ENCODE measurements at places on chromosomes 1 and 21.
A peak's percentile ranks its signal among the peaks of the same experiment; 100 is the strongest.

GRCh38 chr1:237877631-237878030 is 13.1 kb downstream of the ZP4 start:
- peak; percentile 64 for DNase-seq

- DNase-seq = no peak
These were observed 25.6 kb downstream of the TMEM53 start for GRCh38 chr1:44648529-44649250.

DNA sequence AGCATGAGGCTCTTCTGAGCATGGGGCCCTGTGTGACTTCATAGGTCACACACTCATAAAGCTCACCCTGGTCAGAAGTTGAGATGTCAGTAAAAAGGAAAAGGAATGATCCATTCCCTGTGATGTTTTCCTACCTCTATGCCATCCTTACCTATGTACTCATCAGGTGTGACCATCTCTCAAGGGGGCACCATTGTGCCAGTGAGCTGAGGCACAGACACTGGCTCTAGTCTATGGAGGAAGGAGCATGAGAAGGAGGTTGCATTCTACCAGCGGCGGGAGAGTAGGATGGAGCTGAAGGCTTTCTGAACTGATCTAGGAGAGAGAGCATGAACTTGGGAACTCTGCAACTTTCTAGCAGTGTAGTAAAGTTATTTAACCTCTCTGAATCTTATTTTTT is 65.8 kb upstream of the RGL1 start:
- DNase-seq = no peak

DNA sequence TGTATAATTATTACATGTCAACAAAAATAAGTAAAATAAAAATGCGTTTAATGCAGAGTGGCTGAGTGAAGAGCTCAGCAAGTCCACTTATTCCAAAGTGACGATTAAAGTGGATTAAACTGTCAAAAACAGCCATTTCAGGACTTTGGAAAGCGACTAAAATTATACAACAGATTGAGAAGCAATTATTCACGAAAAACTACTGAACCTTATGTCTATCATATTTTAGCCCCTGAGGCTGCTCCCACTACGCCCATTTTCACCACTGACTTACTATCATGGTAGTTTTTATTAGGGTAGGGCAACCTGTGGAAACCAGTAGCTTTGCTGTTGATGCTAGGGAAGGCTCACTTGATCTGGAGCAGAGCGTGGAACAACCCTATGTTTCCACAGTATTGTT is 114.3 kb upstream of the GPR52 start:
- no peak for DNase-seq

DNA sequence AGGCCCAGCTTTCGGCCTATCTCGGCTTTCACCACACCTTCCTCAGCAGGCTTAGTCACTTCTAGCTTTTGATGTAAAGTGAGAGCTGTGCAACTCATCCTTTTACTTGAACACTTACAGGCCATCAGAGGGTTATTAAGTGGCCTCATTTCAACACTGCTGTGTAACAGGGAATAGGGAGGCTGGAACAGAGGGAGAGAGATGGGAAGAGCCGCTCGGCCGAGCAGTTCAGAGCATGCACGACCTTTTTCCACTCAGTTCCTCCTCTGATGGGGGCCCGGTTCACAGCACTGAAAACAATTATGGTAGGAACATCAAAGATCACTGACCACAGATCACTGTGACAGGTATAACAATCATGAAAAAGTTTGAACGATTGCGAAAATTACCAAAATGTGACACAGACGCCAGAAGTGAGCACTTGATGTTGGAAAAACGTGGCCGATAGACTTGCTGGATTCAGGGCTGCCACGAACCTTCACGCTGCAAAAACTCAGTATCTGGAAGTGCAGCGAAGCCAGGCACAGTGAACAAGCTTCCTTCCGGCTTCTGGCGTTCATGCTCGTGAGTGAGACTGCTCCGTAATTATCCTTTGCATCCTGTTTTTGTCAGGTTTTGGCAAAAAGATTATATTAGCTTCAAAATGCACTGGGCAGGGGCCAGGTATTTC is 28.6 kb downstream of the AGPAT3 start:
- no peak for DNase-seq

DNA sequence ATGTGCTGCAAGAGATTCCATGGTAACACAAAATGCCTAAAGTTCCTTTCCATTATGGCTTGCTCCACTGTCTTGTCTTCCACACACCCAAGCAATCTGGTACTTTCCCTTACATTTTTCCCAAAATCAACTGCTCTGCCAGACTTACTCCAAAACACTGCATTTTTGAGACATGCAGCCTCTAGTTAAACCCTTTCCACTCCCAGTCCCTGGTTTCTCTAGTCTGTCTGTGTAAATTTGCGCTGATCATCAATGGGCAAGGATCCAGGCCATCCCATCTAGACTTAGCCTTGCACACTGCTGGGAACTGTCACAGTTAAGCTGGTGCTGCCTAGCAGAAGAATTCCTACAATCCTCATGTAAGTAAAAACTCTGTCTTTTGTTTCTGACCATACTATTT is 47.8 kb downstream of the DAB1 start:
- no peak for DNase-seq

GRCh38 chr1:156149374-156150332 is 3.7 kb upstream of the SEMA4A start:
- DNase-seq = no peak

DNA sequence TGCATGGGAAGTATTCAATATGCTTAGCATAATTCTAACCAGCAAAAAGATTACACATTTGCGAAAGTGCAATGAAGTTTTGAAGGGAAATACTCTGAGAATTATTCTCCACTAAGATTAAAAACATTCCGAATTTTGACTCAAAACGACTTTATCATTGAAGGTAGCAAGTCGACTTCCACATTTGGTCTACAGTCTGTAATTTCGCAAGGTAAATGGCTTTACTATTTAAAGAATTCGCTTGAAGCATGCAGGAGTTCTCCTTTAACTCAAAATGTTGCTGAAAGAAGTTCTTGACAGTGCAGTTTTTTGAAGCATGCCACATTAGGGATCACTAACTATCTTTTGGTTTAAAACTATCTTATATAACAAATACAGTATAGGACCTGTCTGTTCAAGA is 161.0 kb upstream of the HP1BP3 start:
- DNase-seq = no peak

GRCh38 chr21:38376693-38377092 is 119.9 kb downstream of the KCNJ15 start:
- DNase-seq = no peak

DNA sequence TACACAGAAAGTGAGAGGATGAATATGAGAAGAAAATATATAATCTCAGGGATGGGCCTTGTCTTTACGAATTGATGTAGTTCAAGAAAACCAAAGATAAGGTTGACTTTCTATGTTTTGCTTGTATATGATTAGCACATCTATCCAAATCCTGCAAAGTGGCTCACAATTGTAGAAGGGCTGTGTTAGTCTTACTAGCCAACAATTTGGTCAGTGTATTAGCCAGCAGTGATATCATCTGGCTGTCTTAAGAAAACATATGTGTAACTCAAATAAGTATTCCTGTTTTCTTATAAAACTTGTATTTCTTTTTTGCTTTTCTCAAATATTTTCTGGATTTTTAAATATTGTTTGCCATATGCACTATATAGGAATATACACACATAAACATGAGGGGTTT is 5.5 kb downstream of the SDCCAG8 start:
- no peak for DNase-seq

GRCh38 chr1:203516184-203516583 is 22.2 kb downstream of the OPTC start:
- DNase-seq = no peak

DNA sequence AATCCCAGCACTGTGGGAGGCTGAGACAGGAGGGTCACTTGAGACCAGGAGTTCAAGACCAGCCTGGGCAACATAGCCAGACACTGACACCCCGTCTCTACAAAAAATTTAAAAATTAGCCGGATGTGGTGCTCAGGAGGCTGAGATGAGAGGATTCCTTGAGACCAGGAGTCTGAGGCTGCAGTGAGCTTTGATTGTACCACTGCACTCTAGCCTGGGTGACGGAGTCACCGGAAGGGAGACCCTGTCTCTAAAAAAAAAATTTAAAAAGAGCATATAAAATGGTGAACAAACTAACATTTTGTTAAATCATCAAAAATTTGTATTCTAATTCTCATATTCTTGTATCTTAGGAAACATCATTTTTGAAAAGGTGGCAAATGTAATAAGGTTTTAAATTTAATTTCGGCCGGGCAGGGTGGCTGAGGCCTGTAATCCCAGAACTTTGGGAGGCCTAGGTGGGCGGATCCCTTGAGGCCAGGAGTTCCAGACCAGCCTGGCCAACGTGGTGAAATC is 27.1 kb downstream of the MAB21L3 start:
- no peak for DNase-seq

GRCh38 chr21:39088831-39089380 is 94.3 kb downstream of the PSMG1 start:
- DNase-seq = no peak
